ENCODE measurements at places on chromosomes 7 and 10.

GRCh38 chr10:124746992-124747391 lies 2.8 kb upstream of the FAM53B start:
- DNase-seq, result no peak

DNA sequence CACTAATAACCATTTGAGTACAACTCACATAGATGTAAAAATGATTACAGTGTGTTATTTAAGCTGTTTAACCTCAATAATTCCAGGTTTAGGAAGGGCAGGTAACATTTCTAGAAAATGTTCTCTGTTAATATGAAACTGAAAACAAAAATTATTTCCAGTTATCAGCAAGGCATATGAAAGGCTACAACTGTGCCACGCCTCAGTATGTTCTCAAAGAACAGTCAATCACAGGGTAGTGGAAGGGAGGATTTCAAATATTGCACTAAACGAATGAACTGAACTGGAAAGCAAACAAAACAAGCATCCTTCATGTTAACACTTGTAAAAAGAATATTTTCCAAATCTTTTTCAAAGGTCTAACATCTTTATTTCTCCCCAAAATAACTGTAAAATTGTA lies 31.3 kb downstream of the ARHGAP19 start:
- DNase-seq, result no peak

GRCh38 chr10:110042181-110042580 lies 34.4 kb downstream of the ADD3 start:
- no peak for DNase-seq

DNA sequence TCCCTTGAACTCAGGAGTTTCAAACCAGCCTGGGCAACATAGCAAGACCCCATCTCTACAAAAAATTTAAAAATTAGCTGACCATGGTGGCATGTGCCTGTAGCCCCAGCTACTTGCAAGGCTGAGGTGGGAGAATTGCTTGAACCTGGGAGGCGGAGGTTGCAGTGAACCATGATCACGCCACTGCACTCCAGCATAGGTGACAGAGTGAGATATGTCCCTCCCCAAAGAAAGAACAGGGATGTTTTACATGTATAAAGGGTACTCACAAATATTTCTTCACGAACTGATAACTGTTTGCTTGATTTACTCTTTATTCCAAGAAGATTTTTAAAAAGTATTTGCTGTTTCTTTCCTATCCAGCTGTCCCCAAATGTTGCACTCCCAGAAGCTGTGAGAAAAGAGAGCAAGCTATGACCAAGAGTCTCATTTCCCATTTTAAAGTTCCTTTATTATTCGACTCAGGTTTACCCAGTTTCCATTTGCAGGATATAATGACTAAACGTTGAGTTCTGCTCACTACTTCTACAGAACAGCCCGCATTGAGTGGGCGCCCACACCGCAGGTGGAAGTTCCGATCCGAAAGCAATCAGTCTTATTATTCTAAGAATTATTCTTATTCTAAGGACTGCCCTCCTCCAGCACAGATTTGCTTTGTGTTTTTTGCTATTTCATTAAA lies 90.7 kb downstream of the APBB1IP start:
- DNase-seq, result no peak

DNA sequence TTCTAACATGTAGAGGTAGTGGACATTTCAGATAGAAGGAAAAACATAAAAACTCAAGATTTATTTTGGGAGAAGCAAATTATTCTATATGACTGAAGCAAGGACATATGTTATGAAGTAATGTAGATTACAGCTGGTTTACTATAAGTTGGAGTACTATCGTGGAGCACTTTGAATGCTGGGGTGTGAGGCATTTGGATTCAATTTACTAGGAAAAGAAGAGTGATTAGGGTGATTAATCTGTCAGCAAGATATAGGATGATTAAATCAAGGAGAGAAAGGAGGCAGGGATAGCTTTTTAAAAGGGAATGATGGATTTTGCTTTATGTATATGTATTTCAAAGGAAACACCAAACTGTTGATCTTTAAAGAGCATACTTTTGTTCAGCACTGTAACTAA lies 318.4 kb upstream of the KAT6B start:
- no peak for DNase-seq

- no peak for DNase-seq
Measured at GRCh38 chr7:52436278-52436677, 599.2 kb upstream of the POM121L12 start.

GRCh38 chr7:90955641-90956207 lies 308.5 kb upstream of the FZD1 start:
- no peak for DNase-seq

DNA sequence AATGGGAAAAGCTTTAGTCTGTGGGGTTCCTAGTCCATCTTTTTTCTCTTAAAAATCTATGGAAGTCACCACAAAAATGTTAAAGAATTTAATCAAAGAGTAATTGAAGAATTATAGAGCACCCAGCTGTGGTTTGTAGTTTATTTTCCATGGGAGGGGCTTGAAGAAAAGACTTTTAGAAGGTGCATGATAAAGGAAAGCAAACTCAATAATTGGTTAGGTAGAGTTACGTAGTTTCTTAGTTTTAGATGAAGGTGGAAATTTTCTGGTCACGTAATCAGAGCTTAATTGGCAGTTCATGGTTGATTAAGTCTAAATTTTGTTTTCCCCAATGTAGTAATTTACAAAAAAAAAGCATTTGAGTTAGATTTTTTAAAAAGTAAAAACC lies 724 bp downstream of the ZNF107 start:
- no peak for DNase-seq

- DNase-seq, result no peak
Measured at GRCh38 chr7:66522518-66522917, 106.2 kb upstream of the KCTD7 start.

DNA sequence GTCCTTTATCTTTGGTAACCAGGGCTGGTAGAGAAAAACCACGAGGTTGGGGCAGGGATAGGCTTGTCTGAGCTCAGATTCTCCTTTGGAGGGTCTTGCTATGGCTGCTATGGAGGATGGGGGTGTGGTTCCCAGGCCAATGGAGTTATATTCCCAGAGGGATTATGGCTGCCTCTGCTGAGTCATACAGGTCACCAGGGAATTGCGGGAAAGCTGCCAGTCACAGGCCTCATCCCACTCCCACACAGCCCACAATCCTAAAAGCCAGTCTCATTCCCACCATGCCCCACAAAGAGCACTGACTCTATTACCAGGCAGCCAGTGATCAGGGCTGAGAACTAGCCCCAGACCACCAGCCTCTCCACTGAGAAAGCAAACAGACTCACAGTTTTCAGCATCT lies 316.6 kb upstream of the TMEM229A start:
- no peak for DNase-seq
